Activated gamma-delta T cell (primary cell): ENCODE measurements at places on chromosomes 3 and 15.

- no peak for DNase-seq
Observed at GRCh38 chr3:95088464-95088863, 1025.6 kb downstream of the NSUN3 start.

DNA sequence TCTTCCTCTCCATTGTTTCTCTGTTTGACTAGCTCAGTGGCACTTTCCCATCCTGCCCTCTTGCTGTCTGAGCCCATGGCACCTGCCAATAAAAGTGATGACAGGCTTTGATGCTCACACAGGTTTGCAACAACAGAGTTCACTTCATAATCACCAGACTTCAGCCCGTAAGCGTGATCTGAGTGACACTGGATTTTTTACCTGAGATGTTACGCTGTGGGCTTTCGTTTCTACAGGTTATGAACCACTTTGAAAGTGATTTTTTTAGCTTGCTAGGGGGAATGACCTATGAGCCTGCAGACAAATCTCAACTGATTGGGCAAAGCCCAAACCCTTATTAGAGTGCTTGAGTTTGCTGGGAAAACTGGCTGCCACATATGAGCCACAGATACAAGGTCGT, 173.9 kb upstream of the ICE2 start:
- DNase-seq = no peak

DNA sequence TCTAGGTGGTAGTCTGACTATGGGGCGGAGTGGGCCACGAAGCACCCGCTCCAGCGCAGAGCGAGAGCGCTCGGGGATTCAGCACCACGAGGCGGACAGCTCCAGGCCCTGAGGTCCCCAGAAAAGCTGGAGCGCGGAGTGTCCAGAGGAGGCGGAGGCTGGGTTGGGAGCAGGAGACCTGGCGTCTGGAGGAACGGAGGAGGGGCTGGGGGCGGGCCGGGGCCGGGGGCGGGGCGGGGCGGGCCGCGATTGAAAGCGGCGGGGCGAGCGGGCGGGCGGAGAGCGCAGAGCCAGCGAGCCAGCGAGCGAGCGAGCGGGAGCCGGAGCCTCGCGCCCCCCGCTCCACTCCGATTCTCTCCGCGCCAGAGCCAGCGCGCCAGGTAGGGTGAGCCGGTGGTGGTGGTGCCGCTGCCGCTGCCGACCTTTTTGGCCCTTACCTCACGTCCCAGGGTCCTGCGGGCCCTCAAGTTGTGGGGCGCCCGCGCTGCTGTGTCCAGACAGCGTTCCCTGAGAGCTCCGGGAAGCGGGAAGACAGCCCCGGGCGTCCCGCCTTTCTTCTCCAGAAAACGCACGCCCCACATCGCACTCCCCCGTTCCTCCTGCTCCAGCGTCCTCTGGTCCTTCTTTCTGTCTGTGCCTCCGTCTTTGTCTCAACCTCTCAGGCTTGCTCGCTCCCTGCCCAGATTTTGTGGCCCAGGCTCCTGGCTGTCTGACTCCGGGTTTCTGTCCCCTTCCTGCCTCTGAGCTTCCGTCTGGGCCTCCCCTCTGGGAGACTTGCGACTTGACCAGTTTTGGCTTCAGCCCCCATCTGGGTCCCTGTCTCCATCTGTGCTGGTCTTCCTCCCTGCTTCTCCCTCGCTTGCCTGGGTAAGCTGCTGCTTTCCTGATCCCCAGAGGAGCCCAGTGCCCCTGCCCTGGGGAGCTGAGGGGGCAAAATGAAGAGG, at the start of gene GRM2:
TSS of gene GRM2 (plus strand) at position 281 of the 944 bp plus-strand sequence. CDS start 1,916 bp downstream, outside the sequence.
- no peak for DNase-seq

DNA sequence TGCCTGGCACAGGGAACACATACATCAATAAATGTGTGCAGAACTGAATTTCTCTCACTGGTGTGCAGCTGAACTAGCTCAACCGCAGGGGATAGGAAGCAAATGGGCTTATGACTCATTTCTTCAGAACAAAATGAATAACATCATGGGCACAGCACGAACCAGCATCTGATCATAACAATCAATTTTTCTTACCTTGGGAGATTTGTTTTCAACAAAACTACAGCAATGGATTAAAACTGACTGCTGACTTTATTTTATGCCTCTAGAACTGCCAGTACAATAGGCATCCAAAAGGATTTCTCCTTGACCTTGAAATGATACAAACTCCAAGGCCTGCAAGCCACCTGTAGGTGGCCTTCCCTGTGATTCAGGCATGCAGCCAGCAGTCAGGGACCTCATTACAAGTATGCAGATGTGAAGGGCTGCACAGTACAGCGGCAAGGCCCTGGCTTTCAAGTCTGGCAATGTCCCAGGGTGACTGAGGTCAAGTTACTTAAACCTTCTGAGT, 26.1 kb downstream of the TAMM41 start:
- no peak for DNase-seq

DNA sequence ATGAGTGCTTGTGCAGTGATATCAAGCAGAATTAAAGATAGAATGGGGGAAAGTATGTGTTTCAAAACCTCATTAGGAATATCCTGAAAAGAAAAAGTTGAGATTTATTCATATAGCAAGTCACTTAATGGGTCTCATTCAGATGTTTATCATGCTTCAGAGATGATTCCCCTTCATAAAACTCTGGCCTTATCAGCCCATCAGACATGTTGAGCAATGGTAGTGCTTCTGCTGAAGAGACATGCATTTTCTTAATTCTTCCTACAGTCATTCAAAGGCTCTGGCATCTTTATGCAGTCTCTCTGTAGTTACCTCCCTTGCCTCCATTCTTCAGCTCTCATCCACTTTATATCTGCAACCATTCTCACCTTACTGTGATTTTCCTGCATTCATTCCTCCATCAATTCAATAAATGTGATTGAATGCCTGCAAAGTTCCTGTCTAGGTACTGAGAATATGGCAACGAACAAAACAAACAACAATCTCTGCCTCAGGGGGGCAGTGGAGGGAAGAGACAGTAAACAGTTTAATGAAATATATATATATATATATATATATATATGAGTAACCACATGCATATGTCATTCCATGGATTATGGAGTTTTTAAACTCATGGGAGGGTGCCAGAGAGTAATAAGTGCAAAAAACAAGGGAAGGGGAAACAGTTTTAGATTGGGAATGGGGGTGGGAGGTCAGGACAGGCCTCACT, 138.5 kb downstream of the NECTIN3 start:
- DNase-seq = no peak

GRCh38 chr3:52404391-52404790, 40.5 kb downstream of the SEMA3G start:
- DNase-seq = no peak

- DNase-seq = no peak
Observed at GRCh38 chr3:38126121-38126892, 10.6 kb downstream of the ACAA1 start.

- DNase-seq = no peak
Observed at GRCh38 chr3:172699031-172699430, 11.8 kb downstream of the NCEH1 start.

- DNase-seq = no peak
Observed at GRCh38 chr15:63517202-63517601, 12.8 kb downstream of the USP3 start.

- DNase-seq = no peak
Observed at GRCh38 chr15:69573815-69574475, 121.3 kb downstream of the RPLP1 start.

DNA sequence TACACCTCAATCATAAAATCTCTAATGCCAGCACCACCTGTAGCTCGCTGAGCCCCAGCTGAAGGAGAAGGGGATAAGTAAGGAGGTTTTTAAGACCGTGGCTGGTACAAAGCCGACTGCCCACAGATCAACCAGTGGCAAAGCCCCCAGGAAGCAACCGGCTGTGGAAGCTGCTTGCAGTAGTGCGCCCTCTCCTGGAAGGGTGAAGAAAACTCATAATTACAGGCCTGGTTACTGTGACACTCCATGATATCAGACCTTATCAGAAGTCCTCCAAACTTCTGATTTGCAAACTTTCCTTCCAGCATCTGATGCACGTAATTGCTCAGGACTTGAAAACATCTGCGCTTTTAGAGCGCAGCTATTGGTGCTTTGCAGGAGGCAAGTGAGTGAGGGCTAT, 63.1 kb upstream of the MCTP2 start:
- no peak for DNase-seq

DNA sequence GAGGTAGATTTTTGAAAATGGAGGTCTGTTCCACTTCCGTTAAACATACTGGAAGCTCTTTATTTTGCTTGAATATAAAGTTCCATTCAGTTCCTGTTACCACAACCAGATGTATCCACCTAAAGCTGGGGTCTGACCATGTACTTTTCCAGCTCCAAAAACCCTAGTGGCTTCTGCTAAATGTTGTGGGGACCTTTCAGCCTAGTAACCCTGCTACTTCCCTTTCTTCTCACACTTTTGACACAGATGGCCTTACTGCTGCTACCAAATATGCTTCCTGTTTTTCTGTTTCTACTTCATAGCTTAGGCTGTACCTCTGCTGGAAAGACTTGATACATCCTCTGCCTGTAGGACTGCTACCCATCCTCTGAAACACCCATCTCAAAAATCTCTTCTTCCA, 87.8 kb downstream of the COL6A6 start:
- DNase-seq = no peak

- DNase-seq = no peak
Observed at GRCh38 chr3:123735456-123735855, 148.7 kb downstream of the MYLK start.

- DNase-seq = no peak
Observed at GRCh38 chr15:99154271-99154670, 49.4 kb downstream of the SYNM start.

DNA sequence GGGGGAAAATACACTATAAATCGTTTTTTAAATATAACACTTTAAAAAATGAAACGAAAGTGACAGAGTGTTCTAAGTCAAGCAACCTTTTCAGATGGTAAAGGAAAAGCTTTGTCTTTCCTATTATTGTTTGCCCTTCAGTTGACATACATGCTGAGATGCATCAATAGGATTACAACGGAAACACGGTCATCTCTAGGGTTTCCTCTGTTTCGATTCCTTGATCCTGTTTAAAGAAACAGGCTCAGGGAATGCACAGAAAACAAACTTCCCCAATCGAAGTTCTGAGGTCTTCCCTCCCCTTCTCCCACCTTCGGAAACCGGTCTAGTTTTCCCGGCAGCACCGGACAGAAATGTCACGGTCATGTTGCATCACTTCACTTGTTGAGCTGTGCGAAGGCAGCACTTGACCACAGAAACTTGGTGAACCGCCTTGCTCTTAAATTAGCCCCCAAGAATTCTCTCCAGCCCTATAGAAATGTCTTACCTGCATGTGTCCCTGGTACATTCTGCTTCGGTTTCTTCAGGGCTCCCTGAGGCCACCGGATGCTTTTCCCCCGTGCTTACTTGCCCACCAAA, 556 bp downstream of the PEX5L start:
- DNase-seq = no peak

- DNase-seq = no peak
Observed at GRCh38 chr3:67551361-67552016, 102.9 kb downstream of the SUCLG2 start.

- DNase-seq = no peak
Observed at GRCh38 chr15:86040356-86041033, 39.2 kb upstream of the AGBL1 start.
